ENCODE measurements at places on chromosomes 16 and 17. TPM values are rescaled to one million over a fixed set of nuclear protein-coding genes. Genes with fewer than 3 reads are reported as not detected.

The IGFALS gene
- polyA plus RNA-seq = 17.0 TPM

The TERB1 gene
- not detected for polyA plus RNA-seq

The PRAC2 gene
- not detected for polyA plus RNA-seq

The GDPD1 gene
- polyA plus RNA-seq = 4.0 TPM

The MMP28 gene
- 30.5 TPM for polyA plus RNA-seq

The ZNF750 gene
- polyA plus RNA-seq = 0.04 TPM

The TMED6 gene
- polyA plus RNA-seq = not detected

The CES3 gene
- 28.1 TPM for polyA plus RNA-seq

The CA4 gene
- 3.6 TPM for polyA plus RNA-seq

The G6PC1 gene
- 1.4 TPM for polyA plus RNA-seq

The EIF3CL gene
- polyA plus RNA-seq = 78.1 TPM

The HBA2 gene
- polyA plus RNA-seq = 3.2 TPM

The HOXB7 gene
- polyA plus RNA-seq = 4.9 TPM

The TEDC2 gene
- 1.1 TPM for polyA plus RNA-seq
